Endothelial cell (in vitro differentiated cells): ENCODE measurements at places on chromosomes 13 and 19.

DNA sequence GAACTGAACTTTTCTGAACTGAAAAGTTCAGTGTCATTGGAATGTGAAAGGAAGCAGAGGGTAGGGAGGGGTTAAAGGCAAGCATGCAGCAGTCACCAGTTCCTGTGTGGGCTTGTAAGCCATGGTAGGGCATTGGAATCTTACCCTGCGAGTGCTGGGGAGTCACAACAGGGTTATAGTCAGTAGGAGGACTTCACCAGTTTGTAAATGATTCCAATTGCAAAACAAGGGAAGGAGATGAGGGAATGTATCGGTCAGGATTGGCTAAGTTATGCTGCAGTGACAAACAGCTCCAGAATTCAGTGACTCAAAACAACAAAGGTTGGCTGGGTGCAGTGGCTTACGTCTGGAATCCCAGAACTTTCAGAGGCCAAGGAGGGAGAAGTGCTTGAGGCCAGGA lies 12.8 kb downstream of the LYPD3 start:
- H3K4me3 ChIP-seq = no peak overlapping the region
- no peak for DNase-seq
- no peak overlapping the region for H3K27ac ChIP-seq
- H3K4me1 ChIP-seq = no peaks in the 10 kb centered on the region
- peaks cover 2% of the 10 kb centered on the region for H3K27me3 ChIP-seq

DNA sequence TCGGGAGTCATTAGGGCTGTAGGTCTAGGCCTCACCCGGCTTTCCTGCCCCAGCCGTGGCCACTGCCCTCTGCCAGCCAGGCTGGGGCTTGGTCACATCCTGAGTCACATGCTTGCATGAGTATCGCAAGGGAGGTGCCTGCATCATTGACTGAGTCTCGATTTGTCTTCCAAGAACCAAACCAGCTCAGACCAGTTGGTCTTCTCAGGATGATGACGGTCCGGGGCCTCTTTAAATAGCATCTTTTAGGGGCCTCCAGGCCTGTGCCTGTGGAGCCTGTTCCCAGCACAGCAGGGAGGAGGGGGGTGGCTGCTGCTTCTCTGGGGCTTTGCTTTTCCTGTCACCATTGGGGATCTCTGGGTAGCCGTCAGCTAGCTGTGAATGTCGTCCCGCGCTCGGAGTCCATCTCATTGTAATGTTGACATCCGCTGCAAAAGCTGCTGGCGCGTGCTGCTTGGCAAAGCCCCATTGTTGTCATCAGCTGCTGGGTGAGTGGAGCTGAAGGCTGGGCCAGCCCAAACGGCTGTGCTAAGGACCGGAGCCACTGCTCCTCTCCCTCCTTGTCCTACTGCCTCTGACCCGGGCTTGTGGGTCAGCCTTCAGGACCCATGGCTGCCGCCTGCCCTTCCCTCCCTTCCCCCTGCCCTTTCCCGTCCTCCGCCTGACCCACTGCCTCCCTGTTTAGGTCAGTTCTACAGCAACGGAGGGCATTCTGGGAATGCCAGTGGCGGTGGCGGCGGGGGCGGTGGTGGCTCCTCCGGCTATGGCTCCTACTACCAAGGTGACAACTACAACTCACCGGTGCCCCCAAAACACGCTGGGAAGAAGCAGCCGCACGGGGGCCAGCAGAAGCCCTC lies 14.3 kb upstream of the QTRT1 start:
- H3K27me3 ChIP-seq = peaks cover 12% of the 10 kb centered on the region
- no peak for DNase-seq
- H3K27ac ChIP-seq = no peak overlapping the region

DNA sequence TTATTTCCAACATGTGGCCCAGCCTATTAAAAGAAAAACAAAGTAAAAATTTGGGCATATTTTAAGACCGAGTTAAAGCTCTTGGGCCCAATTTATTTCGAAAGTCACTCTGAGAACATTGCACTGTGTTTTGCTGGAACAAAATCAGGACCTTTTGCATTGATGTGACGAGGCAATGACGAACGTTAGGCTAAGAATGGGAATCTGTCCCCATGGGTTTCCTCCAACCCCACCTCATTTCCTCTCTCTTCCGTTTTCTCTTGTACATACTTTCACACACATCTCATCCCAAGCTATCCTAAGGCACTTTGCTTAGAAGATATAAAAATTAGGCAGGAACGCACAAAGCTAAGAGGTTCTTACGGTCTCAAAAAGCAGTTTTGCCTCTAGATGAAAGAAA lies 22.1 kb downstream of the EDNRB start:
- no peak overlapping the region for H3K4me3 ChIP-seq
- H3K36me3 ChIP-seq = no peaks in the 10 kb centered on the region
- H3K27me3 ChIP-seq = no peaks in the 10 kb centered on the region
- DNase-seq = no peak
- H3K4me1 ChIP-seq = peaks cover 2% of the 10 kb centered on the region
- no peak overlapping the region for H3K27ac ChIP-seq

- no peaks in the 10 kb centered on the region for H3K36me3 ChIP-seq
- no peak for DNase-seq
- H3K4me1 ChIP-seq = peaks cover 5% of the 10 kb centered on the region
- H3K27me3 ChIP-seq = peaks cover 5% of the 10 kb centered on the region
- H3K4me3 ChIP-seq = no peak overlapping the region
Measured at GRCh38 chr19:45400192-45400591, 4.7 kb downstream of the PPP1R13L start.

- peak overlapping the region; percentile 67 for H3K27ac ChIP-seq
- DNase-seq = peak; percentile 23
- peak overlapping the region; percentile 96 for H3K4me3 ChIP-seq
- H3K27me3 ChIP-seq = peaks cover 14% of the 10 kb centered on the region
Measured at GRCh38 chr19:3506384-3507340, 551 bp downstream of the FZR1 start.
